ENCODE measurements at places on chromosomes 4 and X.
A peak's percentile ranks its signal among the peaks of the same experiment; 100 is the strongest.

- DNase-seq = no peak
Observed at GRCh38 chr4:154467886-154468285, 23.7 kb downstream of the DCHS2 start.

DNA sequence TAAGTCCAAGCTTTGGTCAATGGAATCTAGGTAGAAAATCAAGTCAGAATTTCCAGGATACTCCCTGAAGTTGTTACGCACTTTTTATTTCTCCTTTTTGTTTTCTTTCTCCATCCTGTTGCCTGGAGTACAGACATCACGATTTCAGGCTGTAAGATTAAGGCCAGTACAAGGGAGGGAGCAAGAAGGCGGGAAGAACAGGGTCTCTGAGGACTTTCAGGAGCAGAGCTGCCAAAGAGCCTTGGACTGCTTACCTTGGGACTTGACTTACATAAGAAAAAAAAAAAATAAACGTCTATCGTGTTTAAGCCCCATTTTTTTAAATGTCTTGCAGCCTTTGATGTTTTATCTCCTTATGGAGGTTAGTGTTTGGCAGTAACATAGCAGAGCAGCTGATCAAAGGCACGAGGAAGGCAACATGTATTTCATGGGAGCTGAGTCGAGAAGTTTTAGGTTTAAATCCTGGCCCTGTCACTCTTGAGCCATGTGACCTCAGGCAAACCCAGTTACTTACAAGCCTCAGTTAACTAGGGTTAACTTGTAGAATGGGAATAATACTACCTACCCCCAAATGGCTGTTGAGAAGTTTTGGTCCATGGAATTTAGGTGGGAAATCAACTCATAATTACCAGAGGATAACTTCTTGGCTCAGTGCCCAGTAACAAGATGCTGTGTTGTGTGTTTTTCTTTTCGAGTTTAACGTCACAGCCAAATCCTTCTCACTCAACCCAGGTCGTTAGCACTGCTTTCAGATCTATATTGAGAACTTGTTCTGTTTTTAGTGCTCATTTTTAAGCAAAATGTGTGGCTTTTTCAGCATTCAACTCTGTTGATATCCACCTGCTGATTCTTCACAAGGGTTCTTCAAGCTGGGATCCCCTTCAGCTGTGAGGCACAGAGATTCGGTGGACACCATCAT, 106.8 kb downstream of the CLNK start:
- DNase-seq = no peak

DNA sequence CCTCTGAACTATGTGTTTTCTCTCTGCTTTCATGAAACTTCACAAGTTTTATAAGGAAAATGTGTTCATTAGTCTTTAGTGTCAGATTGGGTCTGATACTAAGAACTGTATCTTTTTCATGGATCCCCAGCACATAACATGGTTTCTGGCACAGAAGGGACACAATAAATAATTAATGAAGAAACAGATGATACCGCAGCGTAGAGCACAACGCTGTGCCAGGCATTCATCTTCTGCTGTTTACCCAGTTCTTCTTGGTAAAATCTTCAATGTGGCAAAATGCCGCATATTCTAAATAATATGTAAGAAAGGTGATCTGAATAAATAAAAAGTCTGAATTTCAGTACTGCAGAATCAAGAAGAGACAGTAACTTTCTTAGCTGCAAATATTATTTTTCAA, 12.3 kb downstream of the SCARB2 start:
- DNase-seq = no peak

GRCh38 chrX:123060986-123061385, 123.1 kb upstream of the GRIA3 start:
- DNase-seq = no peak

- DNase-seq = no peak
Observed at GRCh38 chr4:151865744-151866591, 105.2 kb upstream of the GATB start.

DNA sequence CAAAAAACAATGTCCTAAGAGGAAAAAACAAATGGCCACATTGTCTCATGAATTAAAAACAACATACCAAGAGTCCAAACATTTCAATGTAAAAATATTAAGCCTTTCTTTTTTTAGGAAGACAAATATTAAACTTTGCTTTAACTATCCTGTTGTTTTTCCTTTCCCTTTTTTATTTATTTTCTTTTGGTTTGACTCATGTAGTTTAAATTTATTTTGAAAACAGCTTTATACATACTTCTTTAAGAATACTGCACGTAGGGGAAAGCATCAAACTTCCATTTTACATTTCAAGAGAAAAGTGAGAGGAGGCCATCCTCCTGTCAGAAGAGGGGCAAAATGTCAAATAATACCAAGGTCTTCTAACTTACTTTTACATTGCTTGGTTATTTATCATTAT, 8.7 kb downstream of the GAB1 start:
- no peak for DNase-seq

GRCh38 chrX:12771445-12772069, 19.7 kb upstream of the PRPS2 start:
- DNase-seq = peak; percentile 44

GRCh38 chr4:159389756-159390155, 286.9 kb downstream of the RAPGEF2 start:
- DNase-seq = no peak

- DNase-seq = no peak
Observed at GRCh38 chr4:105060628-105061027, 86.0 kb upstream of the TET2 start.

- DNase-seq = no peak
Observed at GRCh38 chrX:75623535-75623934, 100.7 kb upstream of the ZDHHC15 start.

DNA sequence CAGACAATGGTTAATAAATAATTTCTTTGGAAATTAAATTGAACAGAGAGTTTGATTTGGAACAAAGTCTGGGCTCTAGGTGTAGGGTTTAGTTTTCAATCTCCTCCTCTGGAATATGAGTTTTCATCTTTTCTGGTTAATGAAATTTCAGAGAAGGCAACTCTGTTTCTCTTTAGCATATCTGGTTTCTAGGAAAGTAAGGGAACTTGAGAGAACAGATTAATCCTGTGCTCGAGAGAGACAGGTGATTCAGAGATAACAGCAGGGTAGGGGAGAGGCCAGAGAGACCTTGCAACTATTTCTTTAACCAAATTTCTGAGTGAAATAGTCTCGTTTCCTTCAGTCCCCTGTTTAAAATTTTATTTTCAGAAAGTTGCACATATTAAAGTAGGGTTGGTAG, 275.4 kb downstream of the GALNTL6 start:
- no peak for DNase-seq

DNA sequence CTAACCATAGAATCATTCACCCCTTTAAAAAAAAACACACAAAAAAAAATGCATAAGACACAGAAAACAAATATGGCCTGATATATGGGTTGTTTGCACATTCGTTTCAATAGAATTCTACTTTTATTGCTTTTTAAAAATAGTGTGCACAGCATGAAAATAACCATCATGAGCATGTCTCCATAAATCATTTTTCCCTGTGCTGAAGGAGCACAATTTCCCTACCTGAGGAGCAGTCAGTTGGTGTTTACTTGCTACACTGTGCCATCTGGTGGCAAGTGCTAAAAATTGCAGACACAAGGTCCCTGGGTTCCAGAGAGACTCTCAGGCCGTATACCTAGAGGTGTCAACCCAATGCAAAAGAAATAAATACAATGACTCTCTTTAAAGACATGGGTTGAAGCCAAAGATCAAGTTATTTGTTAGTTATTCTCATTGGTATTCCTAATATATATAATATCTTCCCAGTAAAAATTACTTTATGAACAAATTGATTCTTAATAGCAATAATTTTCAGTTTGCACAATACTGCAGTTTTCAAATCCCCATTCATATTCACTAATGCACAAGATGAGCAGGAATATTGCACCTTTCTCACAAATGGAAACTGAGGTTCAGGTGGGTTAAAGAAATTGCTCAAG, 551.4 kb downstream of the IQCM start:
- DNase-seq = no peak

GRCh38 chr4:8159537-8160232, 1.1 kb upstream of the ABLIM2 start:
- DNase-seq = no peak

DNA sequence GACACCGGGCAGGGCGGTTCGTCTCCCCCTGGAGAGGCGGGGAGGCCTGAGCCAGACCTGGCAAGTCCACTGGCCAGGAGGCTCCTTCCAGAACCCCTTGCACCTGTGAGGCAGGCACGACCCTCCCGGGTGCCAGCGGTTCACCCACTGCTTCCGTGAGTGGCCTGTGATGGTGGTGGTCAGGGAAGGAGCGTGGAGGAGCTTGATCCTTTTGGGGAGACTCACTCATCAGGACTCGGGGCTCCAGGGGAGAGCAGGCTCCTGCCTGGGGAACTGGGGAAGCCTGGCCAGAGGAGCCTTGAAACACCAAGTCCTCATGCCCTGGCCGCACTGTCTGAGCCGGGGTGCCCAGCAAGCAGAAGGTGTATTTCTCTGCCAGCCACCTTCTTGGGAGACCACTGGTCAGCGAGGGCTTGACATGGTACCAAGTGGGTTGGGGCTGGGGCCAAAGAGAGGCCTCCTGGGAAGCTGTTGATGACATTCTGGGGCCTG, 860 bp downstream of the FAM50A start:
- no peak for DNase-seq

DNA sequence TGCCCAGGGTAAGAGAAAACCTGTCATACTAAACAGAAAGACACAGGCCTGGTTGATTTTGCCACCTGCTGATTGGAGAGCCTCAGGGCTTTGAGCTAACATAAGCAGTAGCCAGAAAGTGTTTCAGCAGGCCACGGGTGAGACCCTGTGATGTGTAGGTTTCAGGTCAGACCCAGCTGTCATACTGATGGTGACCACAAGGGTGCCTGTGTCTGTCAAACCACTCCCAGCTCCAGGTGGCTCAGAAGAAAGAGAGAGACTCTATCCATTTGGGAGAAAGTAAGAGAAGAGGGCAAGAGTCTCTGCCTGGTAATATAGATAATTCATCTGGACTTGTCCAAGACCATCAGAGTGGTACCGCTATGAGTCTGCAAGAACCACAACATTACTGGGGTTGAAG, 72.8 kb upstream of the NLRP2B start:
- DNase-seq = no peak

DNA sequence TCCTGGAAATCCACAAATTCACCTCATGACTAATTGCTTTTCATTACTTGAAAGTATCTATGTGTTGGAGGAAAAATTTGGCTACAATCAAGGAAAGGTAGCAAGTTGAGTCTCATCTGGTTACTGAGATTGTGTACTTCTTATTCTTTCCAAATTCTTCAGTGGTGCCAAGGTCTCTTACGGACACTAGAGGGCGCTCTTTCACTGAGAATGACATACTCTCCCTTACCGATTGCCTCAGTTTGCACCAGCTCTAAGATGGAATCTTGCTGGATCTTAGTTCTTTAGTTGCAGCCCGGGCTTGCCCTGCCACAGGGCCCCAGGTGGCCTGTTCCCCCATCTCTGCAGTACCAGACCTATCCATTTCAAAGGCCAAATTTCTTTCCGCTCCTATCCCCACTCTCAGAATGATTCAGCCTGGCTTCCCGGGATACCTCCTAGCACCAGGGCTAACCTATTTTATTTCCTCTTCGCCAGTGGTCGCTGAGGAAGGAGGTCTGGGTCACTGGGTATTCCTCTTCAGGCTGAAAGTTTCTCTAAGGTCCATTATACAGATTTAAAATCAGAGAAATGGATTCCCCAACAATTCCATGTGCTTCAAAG, 24.6 kb upstream of the GPR50 start:
- DNase-seq = peak; percentile 2

GRCh38 chrX:123803331-123803983, 56.4 kb upstream of the XIAP start:
- DNase-seq = no peak

- no peak for DNase-seq
Observed at GRCh38 chrX:136318895-136319597, 18.3 kb downstream of the ADGRG4 start.

DNA sequence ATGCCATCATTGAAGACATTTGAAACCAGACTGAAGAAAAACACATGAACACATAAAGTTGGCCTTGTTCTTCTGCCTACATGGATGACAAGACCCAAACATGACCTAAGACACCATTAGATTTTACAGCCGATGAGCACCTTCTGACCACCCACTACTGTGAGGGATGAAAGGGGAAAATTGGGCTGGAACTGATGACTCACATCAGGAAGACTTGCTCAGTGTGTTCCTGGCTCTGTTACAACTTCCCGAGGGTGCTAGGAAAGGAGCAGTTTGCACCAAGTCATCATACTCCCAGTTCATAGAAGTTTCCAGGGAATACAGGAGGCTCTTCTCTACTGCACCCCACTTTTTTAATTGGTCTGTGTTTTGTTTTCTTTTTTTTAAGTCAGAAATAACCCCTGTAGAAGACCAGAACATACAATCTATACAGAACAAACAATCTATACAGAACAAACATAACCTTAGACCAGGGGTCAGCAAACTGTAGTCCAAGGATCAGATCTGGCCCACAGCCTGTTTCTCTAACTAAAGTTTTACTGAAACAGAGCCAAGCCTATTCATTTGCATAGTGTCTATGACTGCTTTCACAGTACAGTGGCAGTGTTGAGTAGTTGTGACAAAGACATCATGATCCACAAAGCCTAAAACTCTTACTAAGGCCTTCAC, 25.3 kb downstream of the BTC start:
- no peak for DNase-seq

DNA sequence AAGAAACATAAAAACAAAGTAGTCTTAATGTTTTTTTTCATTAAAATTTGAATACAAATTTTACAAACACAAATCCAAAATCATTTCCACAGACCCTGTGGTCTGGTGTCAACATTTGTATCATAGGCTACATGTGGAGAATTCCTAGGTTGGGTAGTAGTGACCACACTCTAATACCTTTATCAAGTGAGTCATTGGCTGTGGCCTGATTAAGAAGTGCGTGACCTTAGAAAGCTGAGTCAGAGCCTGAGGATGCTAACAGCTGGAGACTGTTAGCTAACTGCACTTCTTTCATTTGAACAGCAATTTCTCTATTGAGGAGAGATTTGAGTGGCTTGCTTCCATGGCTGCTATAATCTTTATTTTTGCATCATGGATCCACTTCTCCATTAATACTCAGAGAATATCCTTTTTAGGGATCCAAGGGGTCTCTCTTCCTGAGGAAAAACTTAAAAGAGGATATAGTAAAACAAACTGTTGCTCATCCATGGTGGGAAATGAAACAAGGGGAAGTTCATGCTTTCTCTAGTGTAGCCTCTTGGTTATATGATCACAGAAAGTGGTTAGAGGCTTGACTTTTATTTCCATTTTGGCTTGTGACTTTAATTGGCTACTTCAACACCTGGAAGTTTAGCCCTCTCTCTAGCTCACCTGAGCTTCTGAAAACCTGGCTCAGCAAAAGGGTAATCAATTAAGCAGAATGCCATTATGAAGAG, 335.8 kb downstream of the PABPC4L start:
- no peak for DNase-seq

DNA sequence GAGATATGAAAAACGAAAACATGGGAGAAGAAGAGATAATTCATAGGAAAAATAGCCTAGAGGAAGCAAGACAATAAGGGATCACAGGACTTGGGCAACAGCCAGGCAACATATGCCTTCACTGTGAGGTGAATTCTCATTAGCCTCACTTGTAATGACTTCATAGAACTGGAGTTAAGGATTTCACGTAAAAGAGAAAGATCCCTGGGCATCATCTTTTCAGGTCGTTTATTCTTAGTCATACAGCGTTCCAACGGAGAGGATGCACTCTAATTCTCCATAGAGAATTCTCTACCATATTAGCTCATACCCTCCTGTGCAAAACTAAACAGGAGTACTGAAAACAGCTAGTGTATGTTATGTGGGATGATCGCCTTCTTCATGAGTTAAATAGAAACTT, 1.4 kb downstream of the PRKG2 start:
- no peak for DNase-seq

GRCh38 chrX:53483838-53484405, 49.8 kb upstream of the HSD17B10 start:
- DNase-seq = no peak

GRCh38 chrX:34655501-34656455, 1.3 kb downstream of the TMEM47 start:
- no peak for DNase-seq
